CD8-positive, alpha-beta memory T cell (primary cell): ENCODE measurements at places on chromosomes 16 and 17. TPM values are rescaled to one million over a fixed set of nuclear protein-coding genes. Genes with fewer than 3 reads are reported as not detected.

DNA sequence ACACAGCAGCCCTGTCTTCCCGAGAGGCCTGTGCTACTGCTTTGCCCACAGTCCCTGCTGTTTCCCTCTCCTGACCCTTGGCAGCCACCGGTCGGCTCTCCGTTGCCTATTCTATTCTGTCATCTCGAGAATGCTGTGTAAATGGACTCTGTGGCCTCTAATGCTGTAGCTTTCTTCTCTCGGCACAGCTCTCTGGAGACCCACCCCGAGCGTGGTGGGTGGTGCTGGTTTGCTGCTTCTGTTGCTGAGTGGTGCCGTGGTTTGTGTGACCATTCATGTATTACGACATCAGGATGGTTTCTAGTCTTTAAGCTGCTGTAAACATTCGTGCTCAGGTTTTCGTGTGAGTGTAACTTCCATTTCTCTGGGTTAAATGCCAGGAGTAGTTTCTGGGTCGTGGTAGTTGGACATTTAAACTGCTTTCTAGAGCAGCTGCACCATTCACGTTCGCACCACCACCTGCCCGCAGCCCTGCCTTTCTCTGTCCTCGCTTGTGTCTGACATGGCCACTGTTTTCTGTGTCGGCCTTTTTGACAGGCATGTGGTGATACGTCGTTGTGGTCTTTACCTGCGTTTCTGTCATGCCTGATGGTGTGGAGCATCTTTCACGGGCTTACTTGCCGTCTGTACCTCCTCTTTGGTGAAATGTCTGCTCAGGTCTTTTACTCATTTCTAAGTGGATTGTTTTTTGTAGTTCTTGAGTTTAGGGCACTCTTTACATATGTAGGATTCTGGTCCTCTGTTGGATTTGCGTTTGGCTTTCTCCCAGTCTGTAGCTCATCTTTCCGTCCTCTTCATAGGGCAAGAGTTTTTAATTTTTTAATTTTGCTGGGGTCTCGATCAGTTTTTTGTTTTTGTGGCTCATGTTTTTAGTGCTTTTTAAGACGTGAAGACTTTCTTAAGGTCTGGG lies 47.7 kb upstream of the ZNF750 start:
- no peak for DNase-seq

DNA sequence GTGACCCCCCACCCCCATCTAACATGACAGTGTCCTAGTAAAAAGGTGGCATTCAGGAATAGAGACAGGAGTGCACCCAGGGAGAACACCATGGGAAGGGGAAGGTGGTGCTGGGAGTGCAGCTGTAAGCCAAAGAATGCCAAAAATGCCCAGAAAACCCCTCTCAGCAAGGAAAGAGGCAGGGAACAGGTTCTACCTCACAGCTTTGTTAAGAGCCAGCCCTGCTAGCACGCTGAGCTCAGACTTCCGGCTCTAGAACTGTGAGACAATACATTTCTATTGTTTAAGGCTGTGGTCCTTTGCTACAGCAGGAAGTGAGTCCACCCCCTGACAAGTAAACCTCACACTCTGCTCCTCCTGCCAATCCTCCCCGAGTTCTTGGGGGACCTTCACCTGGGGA lies 302.4 kb upstream of the N4BP1 start:
- no peak for DNase-seq

HBA2 gene
- not detected for total RNA-seq

DNA sequence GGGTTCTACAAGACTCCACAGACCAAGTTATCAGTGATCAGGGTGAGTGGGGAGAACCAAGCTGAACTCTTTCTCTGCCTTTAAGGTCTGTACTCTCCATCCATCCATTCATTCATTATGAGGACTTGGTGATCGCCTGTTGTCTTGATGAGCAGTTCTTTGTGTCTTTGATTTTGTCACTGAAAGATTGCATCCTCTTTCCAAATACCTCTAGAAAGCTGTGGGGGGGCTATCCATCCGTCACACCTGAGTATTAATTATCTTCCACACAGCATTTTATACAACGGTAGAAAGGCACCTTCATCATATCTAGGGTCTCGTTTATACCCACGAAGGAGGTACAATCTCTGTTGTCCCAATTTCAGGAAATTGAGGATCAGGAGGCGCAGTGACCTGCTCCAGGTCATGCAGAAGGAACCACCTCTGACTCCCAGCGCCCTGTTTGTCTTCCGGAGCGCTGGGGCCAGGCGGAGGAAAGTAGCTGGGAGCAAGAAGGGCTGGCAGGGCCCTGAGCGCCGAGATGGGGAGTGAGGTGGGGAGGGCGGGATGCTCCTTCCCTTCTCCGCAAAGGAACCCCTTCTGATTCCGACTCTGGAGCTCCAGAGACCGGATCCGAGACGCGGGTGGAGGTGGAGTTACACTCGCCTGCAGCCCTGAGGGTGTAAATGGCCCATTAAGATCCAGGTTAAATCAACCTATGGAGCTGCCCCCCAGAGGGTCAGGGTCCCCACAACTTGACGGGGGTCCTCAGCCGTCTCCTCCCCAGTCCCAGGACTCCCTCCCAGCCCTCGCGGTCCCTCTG lies 605 bp upstream of the ABAT start:
- DNase-seq = peak; percentile 48

CEP131 gene
- 13.3 TPM for total RNA-seq

DNA sequence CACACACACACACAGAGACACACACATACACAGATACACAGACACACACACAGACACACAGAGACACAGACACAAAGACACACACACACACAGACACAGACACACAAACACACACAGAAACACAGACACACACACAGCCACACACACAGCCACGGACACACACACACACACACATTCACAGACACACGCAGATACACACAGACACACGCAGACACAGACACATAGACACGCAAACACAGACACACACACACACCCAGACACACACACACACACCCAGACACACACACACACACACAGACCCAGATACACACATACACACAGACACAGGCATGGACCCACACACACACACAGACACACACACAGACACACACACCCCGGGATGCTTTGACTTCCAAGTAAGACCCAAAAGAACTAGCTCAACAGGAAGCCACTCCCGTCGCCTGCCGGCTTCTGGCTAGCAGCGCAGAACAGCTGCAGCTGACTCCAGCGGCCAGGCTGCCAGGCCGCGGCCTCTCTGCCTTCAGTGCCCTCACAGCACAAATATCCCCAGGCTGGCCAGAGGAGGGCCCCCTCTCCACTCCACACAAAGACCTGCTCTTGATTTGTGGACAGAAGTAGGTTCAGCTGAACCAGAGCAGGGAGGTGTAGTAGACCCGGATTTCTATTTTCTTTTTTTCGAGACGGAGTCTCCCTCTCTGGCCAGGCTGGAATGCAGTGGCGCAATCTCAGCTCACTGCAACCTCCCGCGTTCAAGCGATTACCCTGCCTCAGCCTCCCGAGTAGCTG lies 6.0 kb upstream of the CHRNE start:
- DNase-seq = peak; percentile 69
